ENCODE measurements at places on chromosomes 12 and 14.

- no peak for DNase-seq
These were observed 400 bp upstream of the NDUFA12 start for GRCh38 chr12:95003921-95004272.

- no peak for DNase-seq
These were observed 532.2 kb upstream of the MIS18BP1 start for GRCh38 chr14:45785240-45785639.

GRCh38 chr14:68250927-68251768 is 431.6 kb downstream of the RAD51B start:
- no peak for DNase-seq

DNA sequence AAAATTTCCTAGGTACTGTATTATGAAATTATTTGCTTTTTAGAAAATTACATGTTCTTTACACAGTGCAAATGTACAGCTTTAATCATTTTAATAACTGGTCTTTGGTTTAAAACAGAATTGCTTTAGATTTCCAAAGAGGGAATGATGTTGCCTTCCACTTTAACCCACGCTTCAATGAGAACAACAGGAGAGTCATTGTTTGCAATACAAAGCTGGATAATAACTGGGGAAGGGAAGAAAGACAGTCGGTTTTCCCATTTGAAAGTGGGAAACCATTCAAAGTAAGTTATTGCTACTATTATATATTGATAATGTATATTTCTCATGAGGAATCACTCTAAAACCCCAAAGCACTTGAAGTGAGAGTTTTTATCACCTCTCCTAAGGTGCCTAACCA is 13.4 kb downstream of the LGALS3 start:
- no peak for DNase-seq

GRCh38 chr12:57893431-57894353 is 47.2 kb upstream of the CTDSP2 start:
- peak; percentile 83 for DNase-seq

- DNase-seq, result no peak
These were observed 107.5 kb downstream of the TMEM260 start for GRCh38 chr14:56687123-56687522.

All from brain microvascular endothelial cell (primary cell).